ENCODE measurements at places on chromosomes 12 and 14. TPM values are rescaled to one million over a fixed set of nuclear protein-coding genes. Genes with fewer than 3 reads are reported as not detected.

RPL36AL gene
- 233 TPM for total RNA-seq

COQ5 gene
- total RNA-seq, result 38.3 TPM

DNA sequence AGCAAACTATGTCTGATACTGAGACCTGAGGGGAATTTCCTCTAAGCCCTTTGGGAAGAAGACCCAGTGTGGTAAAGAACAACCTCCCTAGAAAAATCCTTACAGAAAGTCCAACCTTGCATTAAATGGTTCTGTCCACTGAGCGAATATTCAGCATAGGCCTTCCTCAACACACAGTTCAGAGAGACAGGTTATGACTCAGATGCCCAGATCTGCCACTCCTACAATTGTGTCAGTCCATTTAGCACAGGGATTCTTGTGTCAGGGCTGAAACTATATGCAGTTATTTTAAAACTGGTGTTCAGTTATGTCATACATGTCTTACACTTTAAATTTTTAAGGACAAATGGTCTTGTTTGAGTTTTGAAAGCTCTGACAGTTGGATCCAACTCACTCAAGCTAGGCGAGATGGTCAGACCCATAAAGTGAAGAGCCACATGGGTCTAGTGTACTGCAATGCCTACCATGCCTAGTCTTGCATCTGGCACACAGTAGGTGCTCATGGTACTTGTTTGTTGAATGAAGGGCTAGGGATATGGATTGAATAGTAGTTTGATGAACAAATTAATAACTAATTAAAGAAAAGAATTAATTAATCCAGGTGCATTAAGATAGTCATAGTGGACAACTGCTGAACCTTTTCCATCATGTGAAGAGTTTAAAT, 207.5 kb upstream of the PWP1 start:
- no peaks in the 10 kb centered on the region for H3K4me1 ChIP-seq
- no peaks in the 10 kb centered on the region for H3K27me3 ChIP-seq
- no peak overlapping the region for H3K4me3 ChIP-seq

GRCh38 chr12:94271351-94271750, 123.0 kb downstream of the PLXNC1 start:
- DNase-seq, result no peak
- no peaks in the 10 kb centered on the region for H3K36me3 ChIP-seq
- no peak overlapping the region for H3K4me3 ChIP-seq
- H3K4me1 ChIP-seq, result no peaks in the 10 kb centered on the region
- H3K27ac ChIP-seq, result no peak overlapping the region

GRCh38 chr12:40225984-40226602, 1.3 kb downstream of the LRRK2 start:
- no peak for DNase-seq
- H3K36me3 ChIP-seq, result no peaks in the 10 kb centered on the region
- H3K27me3 ChIP-seq, result peaks cover 19% of the 10 kb centered on the region
- no peaks in the 10 kb centered on the region for H3K4me1 ChIP-seq
- H3K27ac ChIP-seq, result no peak overlapping the region
- no peak overlapping the region for H3K4me3 ChIP-seq

DNA sequence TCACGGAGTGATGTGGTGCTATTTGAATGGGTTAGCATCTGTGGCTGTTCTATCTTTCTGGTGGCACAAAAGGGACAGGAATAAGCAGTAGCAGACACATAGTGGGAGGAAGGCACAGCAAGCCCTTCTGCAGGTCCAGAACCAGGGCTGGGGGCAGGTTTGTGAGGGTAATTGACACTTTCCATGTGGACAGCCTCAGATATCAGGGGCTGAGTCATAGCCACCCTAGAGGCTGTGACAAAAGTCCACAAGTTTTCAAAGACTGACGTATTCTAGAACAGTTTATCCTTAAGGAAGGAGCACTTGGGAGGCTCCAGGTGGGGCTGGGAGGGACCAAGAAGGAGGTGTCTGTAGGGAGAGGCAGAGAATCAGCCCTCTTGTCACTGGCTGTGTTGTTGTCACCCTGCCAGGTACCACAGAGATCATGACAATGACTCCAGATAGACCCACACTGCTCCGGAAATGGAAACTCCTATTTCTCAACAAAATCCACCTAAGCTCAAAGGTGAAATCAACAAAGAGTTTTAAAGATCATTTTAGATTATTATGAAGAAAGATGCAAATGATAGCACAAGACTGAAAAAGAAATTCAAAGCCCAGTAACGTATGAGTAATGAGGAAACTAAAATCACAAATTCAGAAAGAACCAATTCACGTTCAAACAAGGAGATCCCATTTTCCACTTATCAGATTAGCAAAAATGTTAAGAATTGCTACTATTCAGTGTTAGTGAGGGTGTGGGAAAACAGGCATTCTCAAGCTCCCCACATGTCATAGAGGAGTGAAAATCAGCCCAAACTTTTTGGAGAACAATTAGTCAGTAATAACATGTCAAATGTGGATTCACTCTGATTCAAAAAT, 48.3 kb downstream of the NFKBIA start:
- no peak overlapping the region for H3K27ac ChIP-seq
- H3K27me3 ChIP-seq, result no peaks in the 10 kb centered on the region
- no peaks in the 10 kb centered on the region for H3K36me3 ChIP-seq
- no peaks in the 10 kb centered on the region for H3K4me1 ChIP-seq
- H3K4me3 ChIP-seq, result no peak overlapping the region
